Endodermal cell (in vitro differentiated cells): ENCODE measurements at places on chromosomes 1 and 21. TPM values are rescaled to one million over a fixed set of nuclear protein-coding genes. Genes with fewer than 3 reads are reported as not detected.

DNA sequence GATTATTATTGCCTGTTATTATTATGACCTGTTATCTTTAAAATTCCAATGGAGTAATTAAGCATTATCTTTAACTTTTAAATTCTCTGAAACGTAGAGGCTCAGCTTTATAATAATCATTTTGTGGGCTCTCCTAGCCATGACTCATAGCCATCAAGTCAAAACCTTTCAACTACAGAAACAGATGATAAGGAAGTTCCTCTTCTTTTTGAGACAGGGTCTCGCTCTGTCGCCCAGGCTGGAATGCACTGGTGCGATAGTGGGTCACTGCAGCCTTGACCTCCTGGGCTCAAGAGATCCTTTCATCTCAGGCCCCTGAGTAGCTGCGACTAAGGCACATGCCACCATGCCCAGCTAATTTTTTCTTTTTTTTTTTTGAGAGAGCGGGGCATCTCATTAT is 43.5 kb downstream of the CHML start:
- peaks cover 3% of the 10 kb centered on the region for H3K4me1 ChIP-seq
- DNase-seq = no peak
- H3K27ac ChIP-seq = no peak overlapping the region
- H3K36me3 ChIP-seq = no peaks in the 10 kb centered on the region

DNA sequence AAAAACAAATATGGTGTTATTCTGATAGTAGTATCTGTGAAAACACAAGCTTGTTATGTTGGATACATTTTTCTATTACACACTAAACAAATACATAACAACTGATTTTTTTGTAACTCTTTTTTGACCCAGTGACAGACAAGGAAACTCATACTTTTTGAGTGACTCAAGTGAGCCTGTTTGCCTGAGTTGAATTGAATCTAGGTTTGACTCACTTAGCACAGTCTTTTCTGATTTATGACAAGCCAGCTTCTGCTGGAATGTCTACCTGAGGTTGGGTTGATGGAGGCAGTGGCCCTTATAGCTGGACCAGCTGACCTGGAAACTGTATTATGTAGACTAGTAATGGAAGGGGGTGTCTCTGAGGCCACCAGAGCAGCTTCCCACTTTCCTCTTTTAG is 4.2 kb upstream of the CLCA4 start:
- no peak for DNase-seq
- no peaks in the 10 kb centered on the region for H3K36me3 ChIP-seq
- no peaks in the 10 kb centered on the region for H3K27me3 ChIP-seq
- H3K27ac ChIP-seq = no peak overlapping the region
- no peaks in the 10 kb centered on the region for H3K4me1 ChIP-seq

DNA sequence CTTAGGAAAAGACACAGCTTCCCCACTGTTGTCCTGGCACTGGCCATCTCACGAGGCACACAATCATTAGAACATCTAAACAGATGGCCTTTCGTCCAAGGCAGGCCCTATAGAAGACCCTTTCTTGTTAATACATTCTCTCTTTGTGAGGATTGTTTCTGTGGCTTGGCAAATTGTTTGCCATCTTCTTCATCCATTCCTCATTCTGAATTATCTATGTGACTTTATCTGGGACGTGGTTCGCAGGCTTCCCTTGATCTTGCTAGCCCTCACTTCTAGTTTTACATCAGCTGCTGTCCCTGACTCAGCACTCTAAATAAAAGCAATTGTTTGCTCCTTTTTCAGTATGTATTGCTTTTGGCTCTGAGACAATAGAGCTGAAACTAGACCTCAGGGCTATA is 101.1 kb upstream of the ZC3H11B start:
- H3K36me3 ChIP-seq = no peaks in the 10 kb centered on the region
- H3K27ac ChIP-seq = peak overlapping the region; percentile 18
- H3K4me1 ChIP-seq = no peaks in the 10 kb centered on the region
- no peak for DNase-seq
- H3K27me3 ChIP-seq = peaks cover 13% of the 10 kb centered on the region

GRCh38 chr1:226714148-226714547 is 24.9 kb downstream of the ITPKB start:
- H3K4me3 ChIP-seq = no peak overlapping the region
- H3K27ac ChIP-seq = no peak overlapping the region
- H3K36me3 ChIP-seq = peaks cover 12% of the 10 kb centered on the region
- H3K27me3 ChIP-seq = no peaks in the 10 kb centered on the region

DNA sequence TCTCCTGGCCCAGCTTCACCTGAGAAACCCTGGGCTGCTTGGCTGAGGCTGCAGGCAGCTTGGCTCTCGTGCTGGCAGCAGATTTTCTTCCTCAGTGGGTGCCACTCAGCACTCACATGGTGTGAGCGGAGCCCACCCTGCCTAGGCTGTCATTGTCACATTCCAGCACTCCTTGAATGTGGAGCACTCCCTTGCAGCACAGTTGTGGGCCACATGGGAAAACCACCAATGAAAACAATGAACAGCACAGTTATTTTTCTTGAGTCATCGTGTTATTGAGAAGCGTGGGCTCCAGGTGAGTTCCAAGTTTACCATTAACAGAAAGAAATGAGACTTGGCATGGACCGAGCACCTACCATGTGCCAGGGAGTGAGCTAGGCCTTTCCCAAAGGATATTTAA is 27.2 kb upstream of the TRIM67 start:
- H3K36me3 ChIP-seq = no peaks in the 10 kb centered on the region
- DNase-seq = no peak
- H3K27ac ChIP-seq = no peak overlapping the region
- H3K27me3 ChIP-seq = no peaks in the 10 kb centered on the region

The PLA2G2C gene
- not detected in 3 replicates for total RNA-seq
